M059J (cell line): ENCODE measurements at places on chromosomes 11 and 22. TPM values are rescaled to one million over a fixed set of nuclear protein-coding genes. Genes with fewer than 3 reads are reported as not detected.

RIMBP3B gene
- total RNA-seq = 0.02 and 0.57 TPM in 2 replicates

TSPAN32 gene
- 0.07 TPM in 1 of 2 replicates, not detected in the other for total RNA-seq

TYR gene
- not detected in 2 replicates for total RNA-seq

DNA sequence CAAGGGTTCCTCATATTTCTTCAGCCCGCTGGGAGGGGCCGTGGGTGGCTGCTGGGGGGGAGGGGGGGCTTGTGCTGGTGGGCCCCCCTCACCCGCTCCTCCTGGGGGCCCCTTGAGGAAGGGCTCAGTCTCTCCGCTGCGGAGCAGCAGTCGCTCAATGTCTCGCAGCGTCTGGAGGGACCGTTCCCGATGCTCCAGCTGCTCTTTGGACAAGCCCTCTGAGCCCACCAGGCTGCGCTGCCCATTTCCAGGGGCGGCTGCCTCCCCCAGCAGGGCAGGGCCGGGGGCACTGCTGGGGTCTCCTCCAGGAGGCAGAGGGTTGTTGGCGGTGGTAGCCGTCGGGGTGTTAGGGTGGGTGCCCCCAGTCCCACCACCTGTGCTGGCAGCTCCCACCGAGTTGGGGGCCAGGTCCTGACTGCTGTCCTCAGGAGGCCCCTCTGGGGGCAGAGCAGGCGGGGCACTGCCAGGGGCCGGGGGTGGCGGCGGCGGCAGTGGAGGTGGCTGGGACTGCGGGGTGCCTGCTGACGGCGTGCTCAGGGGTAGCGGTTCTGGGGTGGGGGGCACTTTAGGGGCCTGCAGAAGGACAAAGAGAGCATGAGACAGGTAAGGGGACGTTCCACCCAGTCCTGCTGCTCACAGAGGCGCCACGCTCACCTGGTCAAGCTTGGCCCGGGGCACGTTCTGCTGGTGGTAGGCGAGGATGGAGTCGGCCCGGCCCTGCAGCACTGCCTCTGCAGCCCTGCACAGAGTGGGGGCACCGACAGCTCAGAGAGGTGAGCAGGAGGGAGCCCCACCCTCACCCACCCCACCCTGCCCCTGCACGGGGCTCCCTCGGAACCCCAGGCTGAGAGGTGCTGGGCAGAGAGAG is 18.9 kb downstream of the CXCR5 start:
- DNase-seq = no peak

- no peak for DNase-seq
Observed at GRCh38 chr11:7949934-7950333, 8.4 kb upstream of the OR10A3 start.

GRCh38 chr22:27420195-27420816 is 381.2 kb downstream of the MN1 start:
- no peak for DNase-seq
